ENCODE measurements at places on chromosomes 7 and 10.

- DNase-seq, result no peak
These were observed 7.7 kb upstream of the TRA2A start for GRCh38 chr7:23539494-23539907.

DNA sequence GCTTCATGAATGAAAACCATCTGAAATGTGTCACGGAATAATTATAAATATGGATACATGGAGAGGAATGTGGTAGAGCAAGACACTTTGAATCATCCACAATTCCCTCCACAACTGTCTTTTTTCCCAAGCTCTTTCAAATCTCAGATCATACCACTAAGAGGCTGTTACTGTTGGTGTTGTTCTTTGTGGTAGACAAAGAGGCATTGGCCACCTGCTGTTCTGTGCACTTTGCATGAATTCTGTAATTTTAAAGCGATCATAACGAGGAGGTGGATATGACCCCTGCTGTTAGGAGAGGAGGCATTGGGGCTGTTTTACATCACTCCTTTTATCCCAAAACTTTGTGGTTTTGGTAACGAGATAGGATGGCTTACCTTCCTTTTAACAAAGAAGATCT lies 141.2 kb upstream of the KLF6 start:
- DNase-seq, result no peak

DNA sequence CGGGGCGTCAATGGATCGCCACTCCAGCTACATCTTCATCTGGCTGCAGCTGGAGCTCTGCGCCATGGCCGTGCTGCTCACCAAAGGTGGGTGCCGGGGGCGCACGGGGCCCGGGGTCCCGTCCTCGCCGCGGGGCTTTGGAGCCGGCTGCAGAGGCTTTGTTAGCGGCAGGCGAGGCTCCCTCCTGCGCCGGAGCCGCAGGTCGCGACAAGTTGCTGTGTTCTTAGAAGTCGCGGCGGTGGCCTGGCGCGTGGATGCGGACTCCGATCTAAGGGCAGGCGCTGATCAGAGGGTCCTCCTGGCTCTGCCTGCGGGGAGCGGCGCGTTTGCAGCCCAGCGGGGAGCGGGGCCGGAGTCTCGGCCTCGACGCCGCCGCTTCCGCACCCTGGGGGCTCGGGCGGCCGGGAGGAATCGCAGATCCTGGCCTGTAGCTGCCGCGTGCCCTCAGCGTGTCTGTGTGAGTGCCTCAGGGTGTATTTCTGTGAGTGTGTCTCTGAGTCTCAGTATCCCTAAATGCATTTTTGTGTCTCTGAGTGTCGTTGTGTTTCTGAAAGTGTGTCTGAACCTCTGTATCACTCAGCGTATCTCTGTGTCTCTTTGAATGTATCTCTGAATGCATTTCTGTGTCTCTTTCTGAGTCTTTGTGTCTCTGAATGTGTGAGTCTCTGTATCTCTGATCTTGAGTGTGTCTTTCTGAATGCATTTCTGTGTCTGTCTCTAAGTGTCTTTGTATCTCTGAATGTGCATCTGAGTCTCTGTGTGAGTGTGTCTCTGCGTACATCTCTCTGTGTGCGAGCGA lies 766 bp downstream of the BAMBI start:
- no peak for DNase-seq

GRCh38 chr10:89343089-89343767 lies 15.4 kb downstream of the IFIT3 start:
- DNase-seq, result no peak

- no peak for DNase-seq
These were observed 66.3 kb upstream of the CYTH3 start for GRCh38 chr7:6338551-6339274.

GRCh38 chr7:90626013-90626412 lies 29.9 kb downstream of the CDK14 start:
- no peak for DNase-seq

- DNase-seq, result no peak
These were observed 2.5 kb downstream of the CYREN start for GRCh38 chr7:135168001-135168400.

GRCh38 chr10:126893206-126893605 lies 12.0 kb upstream of the DOCK1 start:
- no peak for DNase-seq

GRCh38 chr10:73512207-73512743 lies 16.5 kb upstream of the PPP3CB start:
- no peak for DNase-seq

- no peak for DNase-seq
These were observed 88.0 kb downstream of the PDGFA start for GRCh38 chr7:431658-432111.

DNA sequence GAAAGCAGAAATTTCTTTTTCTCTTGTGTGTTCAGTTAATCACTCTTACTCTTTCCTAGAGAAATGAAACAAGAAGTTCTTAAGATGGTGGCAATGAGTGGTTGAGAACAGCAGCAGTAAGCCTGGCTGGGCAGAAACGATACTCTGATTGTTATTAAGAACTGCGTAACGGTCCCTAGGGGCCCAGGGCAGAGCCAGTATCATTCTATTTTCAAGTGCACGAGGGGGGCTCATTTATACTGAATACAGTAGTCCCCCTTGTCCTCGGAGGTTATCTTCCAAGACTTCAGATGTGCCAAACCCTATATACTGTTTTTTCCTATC lies 64.9 kb downstream of the EEPD1 start:
- DNase-seq, result no peak

DNA sequence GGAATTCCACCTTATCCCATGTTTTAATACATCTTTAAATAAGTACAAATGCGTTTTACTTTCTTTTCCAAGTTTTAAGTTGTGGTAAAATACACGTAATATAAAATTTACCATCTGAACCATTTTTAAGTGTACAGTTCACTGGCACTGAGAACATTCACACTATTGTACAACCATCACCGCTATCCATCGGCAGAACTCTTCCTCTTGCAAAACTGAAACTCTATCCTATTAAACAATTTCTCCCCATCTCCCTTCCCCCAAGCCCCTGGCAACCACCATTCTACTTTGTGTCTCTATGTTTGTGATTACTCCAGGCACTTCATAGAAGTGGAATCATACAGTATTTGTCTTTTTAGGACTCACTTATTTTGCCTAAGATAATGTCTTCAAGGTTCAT lies 33.8 kb downstream of the HIP1 start:
- DNase-seq, result no peak

All from omental fat pad (tissue), 4 donors.